ENCODE measurements at places on chromosomes 6 and 20.
A peak's percentile ranks its signal among the peaks of the same experiment; 100 is the strongest.

DNA sequence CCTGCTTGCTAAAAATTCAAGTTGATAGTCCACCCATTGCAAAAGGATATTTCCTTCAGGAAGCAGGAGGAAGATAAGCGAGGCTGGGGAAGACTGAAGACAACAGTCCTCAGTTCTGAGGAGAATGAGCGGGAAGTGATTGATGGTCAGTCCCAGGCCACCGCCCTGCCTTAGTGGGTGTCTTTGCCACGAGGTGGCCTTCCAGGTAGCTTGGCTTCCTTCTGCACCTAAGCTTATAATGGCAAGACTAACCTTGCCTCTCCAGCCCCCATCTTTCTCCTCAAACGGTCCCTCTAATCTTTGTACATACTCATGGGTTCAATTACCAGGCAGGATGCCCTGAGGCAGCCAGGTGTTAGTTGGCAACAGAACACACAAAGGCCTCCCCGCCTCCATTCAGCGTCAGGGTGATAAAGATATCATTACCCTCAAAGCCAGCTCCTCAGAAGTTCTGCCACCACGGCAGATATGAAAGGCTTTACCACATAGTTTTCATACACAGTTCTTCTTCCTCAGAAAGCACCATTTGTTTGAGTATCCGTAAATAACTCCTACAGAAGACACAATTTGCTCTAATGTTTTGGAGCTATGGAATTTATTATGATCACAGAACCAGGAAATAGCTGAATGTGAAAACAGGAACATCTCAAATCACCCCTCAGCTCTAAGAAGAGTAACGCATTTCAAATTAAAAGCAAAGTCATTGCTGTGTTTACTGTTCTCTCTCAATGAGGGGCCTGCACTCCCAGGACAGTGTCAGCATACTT lies 249.4 kb downstream of the ATXN1 start:
- peak; percentile 31 for DNase-seq

- DNase-seq: no peak
These were observed 29.0 kb downstream of the OTOR start for GRCh38 chr20:16777126-16777525.

- no peak for DNase-seq
These were observed 98.3 kb downstream of the CDH26 start for GRCh38 chr20:60056407-60057122.

DNA sequence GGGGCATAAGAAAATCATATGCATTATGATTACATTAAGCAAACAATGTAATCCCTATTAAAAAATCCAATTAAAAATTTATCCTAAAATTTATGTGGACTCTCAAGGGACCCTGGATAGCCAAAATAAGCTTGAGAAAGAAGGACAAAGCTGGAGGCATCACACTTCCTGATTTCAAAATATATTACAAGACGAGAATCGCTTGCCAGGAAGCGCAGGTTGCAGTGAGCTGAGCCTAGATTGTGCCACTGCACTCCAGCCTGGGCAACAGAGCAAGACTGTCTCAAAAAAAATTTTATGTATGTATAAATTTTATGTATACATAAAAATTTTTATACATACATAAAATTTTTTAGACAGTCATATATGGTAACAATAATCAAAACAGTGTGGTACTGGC lies 48.5 kb upstream of the GCNT2 start:
- DNase-seq: no peak

- DNase-seq: no peak
These were observed 302.7 kb downstream of the QKI start for GRCh38 chr6:163717106-163717764.

GRCh38 chr6:161369339-161369738 lies 95.5 kb upstream of the AGPAT4 start:
- DNase-seq: no peak

DNA sequence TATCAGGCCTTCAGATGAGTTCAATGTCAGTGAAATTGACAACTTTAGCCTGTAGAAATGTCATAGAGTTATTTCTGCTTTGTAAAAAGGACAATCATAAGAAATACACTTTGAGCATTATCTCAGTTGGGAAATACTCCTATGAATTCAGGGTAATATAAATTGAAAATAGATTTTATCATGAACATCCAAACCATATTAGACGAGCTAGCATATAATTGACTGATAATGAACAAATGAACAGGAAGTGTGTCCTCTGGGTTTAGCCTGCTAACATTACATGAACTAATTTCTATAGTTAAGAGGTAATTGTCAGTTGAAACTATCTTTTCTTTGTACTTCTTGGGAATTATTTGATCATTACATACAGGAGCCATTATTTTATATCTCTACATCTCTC lies 469.0 kb upstream of the RNF217 start:
- no peak for DNase-seq

DNA sequence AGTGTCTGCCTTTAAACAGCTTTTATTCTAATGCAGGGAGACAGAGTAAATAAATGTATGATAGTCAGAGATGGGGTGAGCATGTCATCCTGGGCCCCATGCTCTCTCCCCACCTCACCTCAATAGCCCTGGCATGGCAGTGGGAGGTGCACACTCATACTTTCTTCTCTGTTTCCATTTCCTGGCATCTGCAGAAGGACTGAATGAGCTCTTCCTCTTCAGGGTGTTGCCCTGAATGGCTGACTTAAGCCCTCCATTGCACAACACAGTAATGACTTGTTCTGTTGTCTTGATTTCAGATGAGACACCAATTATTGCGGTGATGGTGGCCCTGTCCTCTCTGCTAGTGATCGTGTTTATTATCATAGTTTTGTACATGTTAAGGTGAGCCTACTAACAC lies 57.0 kb upstream of the GNRH2 start:
- DNase-seq: no peak

- no peak for DNase-seq
These were observed 15.9 kb downstream of the OSBPL2 start for GRCh38 chr20:62254021-62254724.

DNA sequence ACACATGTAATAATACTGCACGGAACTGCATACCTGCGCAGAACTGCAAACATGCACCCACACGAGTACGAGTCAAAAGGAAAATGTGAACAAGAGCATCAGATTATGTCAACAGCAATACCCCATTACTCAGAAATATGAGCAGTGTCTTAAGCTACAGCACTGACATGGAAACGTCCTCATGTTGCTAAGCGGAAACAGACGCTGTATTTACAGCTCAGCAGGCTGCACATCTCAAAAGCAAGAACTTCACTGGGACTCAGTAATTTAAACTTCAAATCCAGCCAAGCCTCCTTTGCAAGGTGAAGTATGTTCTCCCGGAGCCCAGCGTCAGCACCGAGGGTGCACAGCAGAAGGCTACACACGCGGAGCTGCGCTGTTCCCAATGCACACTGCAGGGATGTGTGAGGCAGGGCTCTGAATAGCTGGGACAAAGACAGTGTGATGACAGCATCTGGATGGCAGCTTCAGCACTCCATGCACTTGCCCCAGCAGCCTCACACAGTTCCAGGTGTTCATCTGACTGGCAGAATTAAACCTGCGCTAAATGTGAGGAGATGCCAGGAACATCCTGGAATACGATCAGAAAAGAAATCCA lies 202.8 kb downstream of the WDR27 start:
- no peak for DNase-seq
